Common myeloid progenitor, CD34-positive (primary cell): ENCODE measurements at places on chromosomes 7 and 10.

DNA sequence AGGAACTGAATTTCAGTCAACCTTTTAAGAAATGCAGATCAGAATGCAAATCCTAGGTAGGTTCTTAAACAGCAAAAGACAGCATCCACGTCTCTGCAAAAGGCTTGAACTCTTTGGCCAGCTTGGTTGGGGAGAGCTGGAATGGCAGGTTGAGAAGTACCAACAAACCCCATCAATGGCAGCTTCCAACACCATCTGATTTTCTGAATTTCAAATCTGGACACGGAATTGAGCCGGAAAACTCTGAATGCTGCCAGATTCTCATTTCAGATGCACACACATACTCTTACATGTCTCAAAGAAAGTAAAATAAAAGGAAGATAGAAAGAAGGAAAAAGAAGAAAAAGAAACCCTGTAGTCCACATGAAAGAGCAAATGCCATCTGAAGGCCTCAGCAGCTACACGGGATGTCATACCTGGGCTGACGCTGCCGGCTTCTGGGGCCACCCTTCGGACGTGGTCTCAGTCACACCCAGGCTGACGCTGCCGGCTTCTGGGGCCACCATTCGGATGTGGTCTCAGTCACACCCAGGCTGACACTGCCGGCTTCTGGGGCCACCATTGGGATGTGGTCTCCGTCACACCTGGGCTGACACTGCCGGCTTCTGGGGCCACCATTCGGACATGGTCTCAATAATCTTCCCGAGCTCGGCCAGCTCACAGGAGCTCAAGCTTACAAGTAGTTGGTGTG lies 165.3 kb downstream of the PTPRN2 start:
- DNase-seq: no peak

DNA sequence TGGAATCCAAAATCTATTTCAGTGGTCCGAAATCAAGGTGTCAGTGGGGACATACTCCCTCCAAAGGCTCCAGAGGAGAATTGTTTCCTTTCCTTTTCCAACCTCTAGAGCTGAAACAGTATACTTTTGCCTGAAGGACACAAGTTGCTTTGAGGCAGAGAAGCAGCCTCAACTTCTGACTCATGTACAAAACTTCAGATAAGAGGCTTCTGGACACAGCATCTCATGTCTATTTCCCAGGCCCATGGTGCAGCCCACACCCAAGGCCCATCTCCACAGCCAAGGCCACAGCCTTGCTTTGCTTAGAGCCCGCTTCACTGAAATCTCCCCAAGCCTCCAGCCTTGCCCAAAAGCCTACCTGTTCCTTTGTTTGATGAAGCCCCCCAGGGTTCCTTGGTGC lies 68.9 kb downstream of the ZNF467 start:
- DNase-seq: no peak

DNA sequence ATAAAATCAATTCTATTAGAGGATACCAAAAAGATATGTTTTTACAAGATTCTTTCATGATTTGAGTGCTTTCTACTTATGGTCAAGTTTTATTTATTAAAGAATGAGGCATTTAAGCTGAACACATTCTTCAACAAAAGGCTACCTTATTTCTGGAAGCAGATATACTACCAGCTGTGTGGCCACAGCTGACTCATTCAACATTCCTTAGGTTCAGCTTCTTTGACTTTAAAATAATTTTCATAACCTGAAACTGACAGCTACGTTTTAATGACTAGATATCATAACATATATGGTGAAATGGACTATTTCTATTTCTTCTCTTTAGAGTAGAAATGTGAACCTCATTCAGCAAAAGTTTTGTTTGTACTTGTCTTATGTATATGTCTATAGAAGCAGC lies 414.2 kb upstream of the SEMA3C start:
- no peak for DNase-seq

- DNase-seq: no peak
Measured at GRCh38 chr7:155583636-155584035, 37.3 kb upstream of the CNPY1 start.

DNA sequence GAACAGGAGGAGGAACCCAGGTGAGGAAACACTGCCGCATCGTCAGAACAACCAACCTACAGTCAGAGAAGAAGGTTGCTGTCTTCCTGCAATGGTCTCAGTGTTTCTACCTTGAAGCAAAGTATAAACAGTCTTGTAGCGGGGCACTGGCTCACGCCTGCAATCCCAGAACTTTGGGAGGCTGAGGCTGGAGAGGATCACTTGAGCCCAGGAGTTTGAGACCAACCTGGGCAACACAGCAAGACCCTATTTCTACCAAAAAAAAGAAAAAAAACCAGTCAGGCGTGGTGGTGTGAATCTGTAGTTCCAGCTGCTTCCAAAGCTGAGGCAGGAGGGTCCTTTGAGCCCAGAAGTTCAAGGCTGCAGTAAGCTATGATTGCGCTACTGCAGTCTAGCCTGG lies 23.4 kb downstream of the SNX8 start:
- no peak for DNase-seq

- DNase-seq: no peak
Measured at GRCh38 chr7:129832701-129833227, 120.0 kb downstream of the UBE2H start.
